ENCODE measurements at places on chromosomes 16 and 17. TPM values are rescaled to one million over a fixed set of nuclear protein-coding genes. Genes with fewer than 3 reads are reported as not detected.

Gene MRPS23
- 168 TPM for total RNA-seq

Gene ACSM2A
- not detected for total RNA-seq

Gene SLC16A6
- total RNA-seq: 0.49 TPM

Gene NUPR1
- 19.3 TPM for total RNA-seq
